EL (cell line): ENCODE measurements at places on chromosomes 13 and 19.

DNA sequence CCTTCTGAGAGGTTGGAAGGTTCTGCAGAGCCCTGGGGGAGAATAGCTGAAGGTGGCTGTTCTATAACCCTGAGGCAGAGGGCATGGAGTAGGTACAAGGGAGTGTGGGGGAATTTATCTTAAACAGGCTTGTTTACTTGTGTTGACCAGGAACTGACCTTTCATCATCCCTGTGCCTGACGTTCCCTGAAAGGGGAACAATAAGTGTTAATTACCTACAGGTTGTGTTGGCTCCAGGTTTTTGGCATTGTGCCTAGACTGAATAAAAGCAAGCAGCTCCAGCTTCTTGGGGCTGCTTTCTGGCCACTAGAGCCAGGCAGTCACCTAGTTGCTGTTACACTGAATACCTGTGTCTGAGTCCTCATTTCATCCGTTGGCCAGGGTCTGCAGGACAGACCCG is 60.0 kb downstream of the ZNF627 start:
- DNase-seq = no peak

DNA sequence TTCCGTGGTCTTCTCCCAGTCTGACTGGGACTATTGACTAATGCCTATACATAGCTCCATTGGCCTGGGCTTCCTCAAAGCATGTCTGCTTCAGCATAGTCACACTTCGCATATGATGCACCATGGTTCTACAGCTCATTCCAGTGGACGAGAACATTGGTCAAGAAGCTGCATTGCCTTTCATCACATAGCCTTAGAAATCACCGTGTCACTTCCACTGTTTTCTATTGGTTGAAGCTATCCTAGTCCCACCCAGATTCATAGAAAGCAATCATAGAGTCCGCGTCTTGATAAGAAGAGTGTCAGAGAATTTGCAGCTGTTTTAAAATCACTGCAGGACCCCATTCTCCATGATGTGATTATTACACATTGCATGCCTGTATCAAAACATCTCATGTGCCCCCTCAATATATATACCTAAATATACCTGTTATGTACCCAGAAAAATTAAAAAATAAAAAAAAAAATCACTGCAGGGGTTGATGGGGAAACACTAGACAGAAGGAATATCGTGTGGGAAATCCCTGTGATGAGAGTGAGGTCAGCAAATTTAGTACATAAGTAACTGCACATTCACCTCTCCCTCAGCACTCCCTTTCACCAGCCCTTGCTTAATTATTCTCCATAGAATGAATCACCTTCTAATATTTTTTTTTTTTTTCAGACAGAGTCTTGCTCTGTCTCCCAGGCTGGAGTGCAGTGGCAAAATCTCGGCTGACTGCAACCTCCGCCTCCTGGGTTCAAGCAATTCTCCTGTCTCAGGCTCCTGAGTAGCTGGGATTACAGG is 2.2 kb upstream of the ARHGAP33 start:
- no peak for DNase-seq

DNA sequence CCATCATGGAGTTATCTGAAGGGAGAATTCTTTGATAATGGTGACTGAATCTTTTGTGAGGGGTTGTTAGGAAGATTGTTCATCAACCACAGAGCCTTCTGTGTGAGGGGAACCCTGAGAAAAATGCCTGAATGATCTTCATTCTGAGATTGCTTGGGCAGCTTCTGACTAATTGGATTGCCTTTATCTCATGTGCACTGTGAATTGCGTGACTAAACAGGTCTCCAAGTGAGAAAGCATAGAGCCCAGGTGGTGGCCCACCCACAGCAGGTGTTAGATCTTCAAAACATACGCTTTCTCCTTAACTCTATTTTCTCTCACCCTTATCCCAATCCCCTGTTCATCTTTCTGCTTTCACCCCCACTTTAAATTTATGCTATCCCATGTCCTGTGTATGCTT is 58.3 kb downstream of the DOCK9 start:
- no peak for DNase-seq

- no peak for DNase-seq
Observed at GRCh38 chr13:113110048-113110851, 4.7 kb downstream of the F7 start.
